A549 treated with CORT108297 at 1 μM for 4 hours (cell line): ENCODE measurements at places on chromosomes 6 and 20. TPM values are rescaled to one million over a fixed set of nuclear protein-coding genes. Genes with fewer than 3 reads are reported as not detected.

The C6orf141 gene
- 18.6 to 21.3 TPM (median 19.1 TPM) in 5 replicates for total RNA-seq

The CLPSL1 gene
- total RNA-seq, result not detected in 5 replicates

The BRPF3 gene
- total RNA-seq, result 10.1 to 12.0 TPM (median 10.4 TPM) in 5 replicates

The ENPP1 gene
- total RNA-seq, result 1.2 to 1.6 TPM (median 1.5 TPM) in 5 replicates
